ENCODE measurements at places on chromosomes 6 and 20.

GRCh38 chr6:79440598-79440997, 96.6 kb downstream of the LCA5 start:
- DNase-seq = no peak

GRCh38 chr20:2751347-2751877, 49.0 kb downstream of the CPXM1 start:
- DNase-seq = no peak

- DNase-seq = no peak
Observed at GRCh38 chr6:27321901-27322300, 9.8 kb upstream of the POM121L2 start.

DNA sequence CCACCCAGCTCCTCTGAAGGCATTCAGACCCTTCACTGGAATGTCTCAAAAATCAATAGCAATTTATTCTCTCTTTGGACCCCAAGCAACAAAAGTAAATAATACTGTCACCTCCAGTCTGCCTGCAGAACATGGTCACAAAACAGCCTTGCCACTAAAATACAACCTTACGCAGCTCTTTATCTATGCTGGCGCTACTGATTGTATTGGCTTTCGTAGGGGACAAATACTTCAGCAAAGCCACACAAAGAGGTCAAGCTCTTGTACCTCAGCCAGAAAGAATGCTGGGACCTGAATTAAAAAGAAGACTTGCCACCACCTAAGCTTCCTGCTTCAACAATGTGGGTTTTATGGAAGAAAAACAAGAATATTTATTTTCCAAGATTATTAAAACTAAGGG, 57.2 kb downstream of the PRKN start:
- DNase-seq = no peak

GRCh38 chr20:13819885-13820645, 35.2 kb downstream of the NDUFAF5 start:
- DNase-seq = no peak
